ENCODE measurements at places on chromosomes 1 and 21.

- DNase-seq = no peak
Measured at GRCh38 chr1:229334269-229334668, 8.6 kb downstream of the CCSAP start.

- no peak for DNase-seq
Measured at GRCh38 chr1:77540501-77541161, 141.8 kb downstream of the ZZZ3 start.

- no peak for DNase-seq
Measured at GRCh38 chr1:18924221-18924691, 21.9 kb upstream of the ALDH4A1 start.

DNA sequence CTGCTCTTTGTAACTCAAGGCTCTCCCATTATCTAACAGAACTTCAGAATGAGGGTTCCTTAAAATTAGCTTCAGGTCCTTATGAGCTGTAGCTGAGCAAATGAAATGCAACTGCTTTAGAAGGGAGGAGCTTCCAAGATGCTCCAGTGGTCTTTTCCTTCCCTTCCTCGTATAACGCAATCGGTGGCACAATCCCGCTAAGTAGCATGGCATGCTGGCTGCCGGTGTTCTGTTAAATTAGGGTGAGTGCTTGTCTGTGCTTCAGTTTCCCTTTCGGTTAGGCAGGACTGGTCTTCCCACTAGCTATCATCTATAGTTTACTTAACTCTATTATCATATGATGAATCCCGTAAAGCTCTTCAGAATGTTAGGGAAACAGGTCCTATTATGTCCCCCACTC is 917 bp downstream of the KIAA0040 start:
- no peak for DNase-seq

GRCh38 chr21:44842721-44843445 is 25.0 kb upstream of the SUMO3 start:
- no peak for DNase-seq

DNA sequence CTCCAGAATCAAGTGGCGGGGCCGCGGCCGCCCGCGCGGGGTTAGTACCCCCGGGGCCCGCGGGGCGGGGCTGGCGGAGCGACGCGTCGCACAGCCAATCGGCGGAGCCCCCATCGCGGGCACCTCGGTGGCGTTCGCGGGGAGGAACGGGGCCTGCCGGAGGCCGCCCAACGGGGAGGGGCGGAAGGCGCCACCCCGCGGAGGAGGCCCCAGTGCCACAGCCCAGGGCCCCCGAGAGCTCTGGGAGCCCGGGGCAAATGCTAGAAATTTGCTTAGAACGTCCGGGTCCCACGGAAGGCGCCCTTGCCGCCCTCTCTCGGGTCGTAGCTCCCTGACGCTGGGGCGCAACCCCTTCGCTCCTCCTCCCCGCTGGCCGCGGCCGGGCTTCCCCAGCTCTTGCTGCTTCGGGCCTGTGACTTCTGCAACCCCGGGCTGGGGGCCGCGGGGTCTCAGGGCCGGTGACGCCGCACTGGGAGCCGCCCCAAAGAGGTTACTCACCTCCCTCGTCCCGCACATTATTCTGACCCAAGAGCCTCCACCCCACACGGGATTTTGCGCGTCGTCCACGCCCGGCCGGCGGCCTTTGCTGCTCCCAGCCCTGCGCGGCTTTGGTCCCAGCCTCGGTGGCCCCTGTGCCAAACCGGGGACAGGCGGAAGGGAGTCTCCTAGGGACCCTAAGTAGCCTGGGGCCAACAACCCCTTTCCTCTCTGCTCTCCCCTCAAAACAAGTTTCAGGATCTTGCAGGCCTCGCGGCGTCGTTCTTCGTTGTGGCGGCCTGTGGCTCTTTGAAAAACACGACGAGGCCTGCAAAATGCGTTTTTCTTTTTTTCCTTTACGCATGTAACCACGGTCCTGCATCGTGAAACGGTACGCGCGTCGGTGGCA is at the start of gene RUNX3:
Gene RUNX3, minus strand, starts transcription at position 17 of the 886 bp plus-strand sequence. CDS start 408 bp downstream, outside the sequence.
- DNase-seq = peak; percentile 89

GRCh38 chr1:220824031-220824989 is 37.6 kb downstream of the MTARC1 start:
- DNase-seq = no peak

GRCh38 chr1:176692988-176693696 is 230.2 kb downstream of the PAPPA2 start:
- no peak for DNase-seq

GRCh38 chr1:101101360-101101759 is 75.8 kb upstream of the DPH5 start:
- DNase-seq = no peak

- no peak for DNase-seq
Measured at GRCh38 chr1:57586842-57587241, 163.0 kb upstream of the DAB1 start.

DNA sequence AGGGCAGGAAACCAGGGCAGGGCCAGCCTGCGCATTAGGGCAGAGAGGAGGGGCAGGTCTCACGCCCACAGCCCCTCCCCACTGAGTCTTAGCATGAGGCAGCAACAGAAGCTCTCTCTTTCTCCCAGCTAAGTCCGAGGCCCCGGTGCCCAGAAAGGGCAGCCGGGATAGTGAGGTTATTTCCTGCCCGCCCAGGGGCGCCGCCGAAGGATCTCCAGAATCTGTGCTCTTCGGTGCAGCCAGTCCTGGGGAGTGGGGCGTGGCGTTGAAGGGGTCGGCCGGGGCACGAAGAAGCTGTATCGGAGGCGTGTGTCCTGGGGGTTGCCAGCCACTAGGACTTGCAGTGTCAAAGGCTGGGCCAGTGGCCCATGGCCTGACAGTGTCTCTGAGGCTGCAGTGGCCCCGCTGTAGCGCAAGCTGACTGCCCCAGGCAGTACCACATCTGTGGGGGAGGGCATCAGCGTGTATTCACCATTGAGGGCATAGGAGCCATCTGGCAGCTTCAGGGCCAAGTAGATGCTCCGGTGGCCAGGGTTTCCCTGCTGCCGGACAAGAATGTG is 7.8 kb downstream of the ADAMTS4 start:
- DNase-seq = no peak

DNA sequence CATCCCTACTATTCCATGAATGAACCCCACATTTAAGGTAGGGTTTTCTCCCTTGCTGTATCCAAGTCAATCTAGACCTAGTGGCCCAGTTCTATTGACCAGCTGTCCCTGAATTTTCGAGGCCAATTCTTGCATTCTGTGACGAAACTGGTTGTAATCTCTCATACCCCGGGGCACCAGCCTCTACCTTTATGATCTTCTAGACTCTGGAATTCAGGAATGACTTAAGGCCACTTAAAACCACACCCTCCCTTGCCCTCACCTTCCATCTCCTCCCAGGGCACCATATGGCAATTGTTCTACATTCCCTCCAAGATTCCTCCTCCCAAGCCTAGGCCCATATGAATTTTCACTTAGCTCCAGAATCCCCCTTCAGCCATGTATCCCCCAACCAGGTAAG is 48.9 kb downstream of the RHOU start:
- DNase-seq = no peak

GRCh38 chr1:19661721-19662228 is 2.9 kb upstream of the HTR6 start:
- no peak for DNase-seq

DNA sequence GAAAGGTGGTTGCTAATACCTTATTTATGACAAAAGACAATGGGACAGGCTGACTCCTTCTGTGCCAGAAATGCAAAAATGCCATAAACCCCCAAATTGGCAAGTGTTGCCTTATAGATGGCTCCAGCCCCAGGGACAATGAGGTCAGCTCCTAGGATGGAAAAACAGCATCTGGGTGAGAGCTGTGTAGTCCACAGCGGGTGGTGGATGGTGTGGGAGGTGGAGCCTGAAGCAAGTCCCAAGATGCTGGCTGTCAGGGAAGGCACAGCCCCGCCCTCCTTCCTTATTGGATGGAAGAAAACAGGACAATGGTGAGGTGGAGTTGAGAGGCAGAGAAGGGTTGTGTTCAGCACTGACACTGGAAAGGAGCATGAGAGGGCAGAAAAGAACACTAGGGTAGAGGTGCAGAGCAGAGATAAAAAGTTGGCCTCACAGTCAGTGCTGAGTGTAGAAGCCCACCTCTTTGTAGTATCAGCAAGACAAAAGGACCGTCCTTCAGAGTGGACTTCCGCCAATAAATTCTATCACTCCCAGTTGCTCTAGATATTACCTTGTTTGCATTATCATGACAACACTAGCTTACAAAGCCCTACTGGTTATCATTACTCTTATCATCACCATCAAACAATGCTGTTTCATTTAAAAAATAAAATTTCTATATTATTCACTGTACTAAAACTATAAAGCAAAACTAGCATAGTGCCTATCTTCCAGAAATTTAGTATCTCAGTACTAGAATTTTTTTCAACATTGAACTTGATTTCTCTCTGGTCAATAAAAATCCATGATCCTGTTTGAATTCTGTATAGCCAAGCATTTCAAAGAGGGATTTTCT is 3.7 kb upstream of the SDE2 start:
- DNase-seq = no peak

DNA sequence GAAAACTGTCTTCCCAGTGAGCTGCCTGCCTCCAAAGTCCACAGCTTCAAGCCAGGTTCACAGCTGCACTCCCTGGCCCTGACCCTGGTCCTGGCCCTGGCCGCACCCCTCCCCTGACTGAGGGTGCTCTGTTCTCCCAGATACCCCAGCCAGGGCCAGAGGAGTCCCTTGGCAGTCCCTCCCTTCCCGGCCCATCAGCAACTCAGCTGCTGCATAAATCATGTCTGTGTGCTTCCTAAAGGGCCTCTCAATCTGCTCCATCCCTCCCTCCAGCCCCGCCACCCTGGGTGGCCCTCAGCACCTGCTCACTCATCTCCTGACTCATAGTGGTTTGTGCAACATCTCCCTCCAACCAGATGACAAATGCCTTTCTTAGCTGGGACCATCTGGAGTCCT is 24.8 kb upstream of the C1orf174 start:
- no peak for DNase-seq

- no peak for DNase-seq
Measured at GRCh38 chr21:41428311-41428710, 2.3 kb downstream of the MX1 start.

DNA sequence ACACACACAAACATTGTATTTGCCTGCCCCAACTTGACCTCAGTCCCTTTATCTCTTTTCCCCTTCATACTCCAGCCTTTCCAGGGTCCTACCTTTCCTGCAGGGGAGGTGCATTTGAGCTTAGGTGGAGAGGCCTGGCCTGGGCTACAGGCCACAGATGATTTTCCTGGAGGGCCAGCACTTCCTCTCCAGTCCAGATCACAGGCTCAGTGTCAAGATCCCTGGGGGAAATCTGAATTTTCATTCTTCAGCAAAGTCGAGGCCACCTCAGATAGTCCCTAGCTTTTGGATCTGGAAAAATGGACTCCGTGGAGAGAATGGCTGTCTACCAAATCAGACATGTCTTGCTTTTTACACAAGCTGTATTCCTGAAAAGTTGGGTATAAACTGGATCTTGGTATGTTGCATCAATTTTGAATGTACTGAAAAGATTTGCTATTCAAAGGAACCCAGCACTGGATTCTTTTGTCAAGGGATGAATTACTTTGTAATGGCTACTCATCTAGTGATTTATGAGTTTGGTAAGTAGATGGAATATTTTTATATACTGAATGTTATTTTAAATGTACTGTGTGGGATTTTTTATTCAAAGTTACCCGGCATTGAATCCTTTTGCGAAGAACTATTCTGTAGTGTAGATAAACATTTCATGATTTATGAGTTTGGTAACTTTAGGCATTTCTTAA is 78.7 kb downstream of the DDR2 start:
- no peak for DNase-seq

DNA sequence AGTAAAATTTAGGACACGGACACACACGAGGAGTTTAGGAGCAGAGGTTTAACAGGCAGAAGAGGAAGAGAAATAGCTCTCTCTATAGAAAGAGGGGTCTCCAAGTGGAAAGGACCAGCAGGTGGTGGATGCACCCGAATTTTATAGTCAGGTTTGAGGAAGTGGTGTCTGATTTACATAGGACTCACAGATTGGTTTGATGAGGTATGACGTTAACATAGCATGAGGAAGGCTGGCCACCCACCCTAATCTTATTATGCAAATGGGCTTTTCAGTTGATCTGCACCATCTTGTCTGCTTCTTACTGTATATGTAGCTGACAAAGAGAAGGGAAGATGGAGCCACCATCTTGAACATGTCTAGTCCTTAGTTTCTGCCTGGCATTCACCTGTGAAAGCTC is 52.5 kb upstream of the RGS2 start:
- DNase-seq = no peak

GRCh38 chr1:221815660-221816059 is 73.8 kb upstream of the DUSP10 start:
- no peak for DNase-seq

DNA sequence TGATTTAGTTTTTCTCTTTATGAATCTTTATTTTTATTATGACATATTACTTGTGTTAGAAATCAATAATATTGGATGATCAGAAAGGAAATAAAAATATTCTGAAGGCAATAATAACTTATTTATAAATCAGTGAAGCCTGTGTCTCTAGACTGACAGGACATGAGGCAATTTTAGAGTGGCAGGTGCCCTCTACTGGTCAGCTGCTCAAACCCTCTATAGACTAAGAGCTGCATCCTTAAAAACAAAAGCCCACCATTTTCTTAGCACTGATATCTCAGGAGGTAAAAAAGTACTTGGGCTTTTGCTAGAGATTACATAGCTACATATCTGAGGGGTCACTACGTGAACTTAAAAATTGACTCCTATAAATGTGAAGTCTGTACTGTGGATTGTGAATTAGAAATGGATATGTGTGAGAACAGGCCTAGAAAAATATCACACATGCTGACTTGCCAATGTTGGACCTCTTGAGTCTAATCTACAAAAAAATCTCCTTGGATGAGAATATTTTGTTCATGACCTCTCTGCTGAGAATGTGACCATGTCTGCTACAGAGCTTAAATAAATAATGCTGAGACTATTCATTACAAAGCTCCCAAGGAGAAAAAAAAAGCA is 597.9 kb upstream of the ADAMTS5 start:
- DNase-seq = no peak

- DNase-seq = no peak
Measured at GRCh38 chr1:207606362-207606755, 38.6 kb upstream of the CR1L start.

- no peak for DNase-seq
Measured at GRCh38 chr1:10776190-10776905, 20.1 kb downstream of the CASZ1 start.

GRCh38 chr1:58397187-58397820 is 149.2 kb downstream of the OMA1 start:
- no peak for DNase-seq

- no peak for DNase-seq
Measured at GRCh38 chr1:235468970-235469369, 35.3 kb downstream of the B3GALNT2 start.

GRCh38 chr21:15514073-15514946 is 215.5 kb upstream of the USP25 start:
- DNase-seq = peak; percentile 4

GRCh38 chr1:242241936-242242335 is 243.0 kb upstream of the MAP1LC3C start:
- DNase-seq = no peak

- no peak for DNase-seq
Measured at GRCh38 chr1:8879922-8880676, 1.6 kb upstream of the ENO1 start.

Data from stimulated activated CD8-positive, alpha-beta memory T cell treated with anti-CD3 and anti-CD28 coated beads, Interleukin-12 subunit alpha, Interleukin-12 subunit beta, amount 100 ng/mL, for 4 hours (primary cell).